ENCODE measurements at places on chromosomes 1 and 21. TPM values are rescaled to one million over a fixed set of nuclear protein-coding genes. Genes with fewer than 3 reads are reported as not detected.
A peak's percentile ranks its signal among the peaks of the same experiment; 100 is the strongest.

Gene RASAL2
- 45.1 TPM for total RNA-seq

Gene KRTAP21-2
- not detected for total RNA-seq

Gene TMEM82
- total RNA-seq = not detected

Gene BMP8B
- 2.5 TPM for total RNA-seq

Gene RHCE
- total RNA-seq = not detected

Gene RAB42
- 0.95 TPM for total RNA-seq

Gene CLCNKB
- total RNA-seq = not detected

Gene RBM8A
- total RNA-seq = 37.8 TPM

Gene C21orf91
- 5.7 TPM for total RNA-seq

GRCh38 chr1:92910081-92910480 lies 51.2 kb downstream of the DIPK1A start:
- no peak for DNase-seq

DNA sequence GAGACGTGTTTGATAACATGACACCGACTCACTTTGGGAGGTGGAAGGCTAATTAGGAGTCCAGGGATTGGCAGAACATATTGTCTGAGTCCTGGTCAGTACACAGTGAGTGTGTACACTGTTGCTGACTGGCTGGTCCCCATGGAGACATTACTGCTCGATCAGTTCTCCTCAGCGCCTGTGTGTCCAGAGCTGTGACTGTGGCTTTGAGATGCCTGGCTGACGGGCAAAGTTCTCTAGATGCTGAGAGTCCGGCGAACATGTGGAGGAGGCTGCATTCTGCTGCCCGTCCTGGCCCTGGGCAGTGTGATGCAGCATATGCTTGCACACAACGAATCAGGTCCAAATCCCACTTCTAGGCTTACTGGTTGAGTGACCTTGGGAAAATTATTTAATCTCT lies 280.1 kb upstream of the ST6GALNAC5 start:
- DNase-seq = no peak

DNA sequence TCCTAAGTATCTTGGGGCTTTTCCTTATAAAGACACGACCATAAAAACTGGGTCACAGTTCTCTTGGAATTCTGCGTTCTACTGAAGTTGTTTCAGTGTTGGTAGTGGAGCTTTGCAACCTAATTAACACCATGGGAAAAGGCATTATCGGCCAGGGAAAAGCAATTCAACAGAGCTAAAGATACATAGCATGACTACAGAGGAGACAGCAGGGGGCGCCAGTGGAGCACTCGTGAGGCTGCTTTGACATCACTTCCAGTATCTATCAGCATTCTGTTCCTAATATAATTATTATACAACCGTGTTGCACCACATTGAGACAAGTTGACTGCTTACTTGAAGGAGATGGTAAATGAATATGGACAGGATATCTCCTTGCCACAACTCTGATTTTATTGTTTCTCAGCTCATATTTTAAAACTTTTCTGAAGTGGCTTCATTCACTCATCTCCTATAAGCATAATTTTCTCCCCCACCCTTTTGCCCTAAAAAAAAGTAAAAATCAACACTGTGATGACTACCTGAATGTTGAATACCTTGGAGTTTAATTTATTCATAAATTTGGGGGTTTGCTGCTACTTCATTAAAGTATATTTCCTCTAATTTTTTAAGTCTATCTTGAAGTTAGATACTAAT lies 39.4 kb downstream of the ZP4 start:
- no peak for DNase-seq

GRCh38 chr1:60425528-60425927 lies 352.0 kb upstream of the C1orf87 start:
- DNase-seq = no peak

DNA sequence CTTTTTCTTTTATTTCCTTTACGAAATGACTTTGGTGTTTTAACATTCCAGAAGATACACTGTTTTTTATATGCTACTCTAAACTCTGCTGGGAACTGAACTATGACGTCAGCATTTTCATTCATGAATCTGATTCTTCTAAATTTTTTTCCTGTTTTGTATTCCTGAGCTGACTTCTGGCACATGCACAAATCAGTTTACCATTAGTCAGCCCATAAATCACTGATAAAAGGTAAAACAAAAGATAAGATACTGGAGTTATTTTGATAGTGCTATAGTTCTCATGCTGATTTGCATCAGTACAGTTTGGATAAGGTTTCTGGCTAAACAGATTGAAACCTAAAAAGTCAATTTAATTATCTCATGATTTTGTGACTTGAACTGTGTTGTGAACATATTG lies 10.4 kb downstream of the CAMTA1 start:
- no peak for DNase-seq

DNA sequence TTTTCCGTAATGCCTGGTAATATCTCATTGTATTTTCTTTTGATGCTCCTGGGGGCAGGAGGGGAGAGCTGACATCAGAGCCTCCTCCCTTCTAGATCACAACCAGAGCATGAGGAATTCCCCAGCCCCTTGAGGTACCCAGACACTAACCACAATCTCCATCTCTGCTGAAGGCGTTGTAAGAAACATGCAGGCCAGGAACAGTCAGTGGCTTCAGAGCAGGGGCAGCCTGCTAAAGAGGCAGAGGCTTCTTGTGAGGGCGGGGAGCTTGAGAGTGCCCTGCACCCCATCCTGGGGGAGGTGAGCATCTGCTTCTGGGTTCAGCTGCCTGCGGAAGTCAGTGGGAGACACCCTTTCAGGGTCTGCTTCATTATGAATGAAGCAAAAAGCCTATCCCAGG lies 19.0 kb downstream of the MAPKAPK2 start:
- DNase-seq = no peak

- peak; percentile 30 for DNase-seq
These were observed 1.5 kb upstream of the COL16A1 start for GRCh38 chr1:31705080-31705866.

- no peak for DNase-seq
These were observed 20.0 kb upstream of the BCAR3 start for GRCh38 chr1:93701629-93702028.

DNA sequence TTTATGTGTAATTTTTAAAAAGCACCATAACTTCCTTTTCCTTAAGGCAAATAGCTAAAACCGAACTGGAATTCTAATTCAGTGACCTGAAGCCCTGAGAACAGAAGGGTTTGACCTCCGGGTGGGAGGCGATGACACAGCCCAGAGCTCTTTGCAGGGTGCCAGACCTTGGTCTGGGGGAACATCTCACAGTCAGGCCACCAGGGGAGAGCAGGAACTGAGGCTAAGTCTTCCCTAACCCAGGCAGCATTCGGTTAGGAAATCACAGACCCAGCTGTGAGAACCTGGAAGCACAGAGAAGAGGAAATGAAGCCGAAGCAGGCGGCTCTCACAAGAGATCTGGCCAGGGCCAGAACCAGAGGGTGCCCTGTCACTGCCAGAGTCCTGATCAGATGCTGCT lies 444.8 kb downstream of the TTLL7 start:
- no peak for DNase-seq

DNA sequence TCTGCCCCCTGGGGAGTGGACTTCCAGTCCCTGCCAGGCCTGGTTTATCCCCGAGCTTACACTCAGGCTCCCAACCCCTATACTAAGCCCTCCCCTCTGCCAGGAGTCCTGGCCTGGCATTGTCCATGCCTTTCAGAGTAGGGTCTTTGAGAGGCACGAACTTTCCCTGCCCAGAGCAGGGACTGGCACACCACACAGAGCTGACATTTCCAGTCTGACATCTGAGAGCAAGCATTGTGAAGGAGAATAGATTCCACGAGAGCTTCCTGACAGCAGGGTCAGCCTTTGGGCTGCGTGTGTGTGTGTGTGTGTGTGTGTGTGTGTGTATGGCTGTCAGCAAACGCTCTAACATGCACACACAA lies 59.5 kb upstream of the LAPTM5 start:
- no peak for DNase-seq

DNA sequence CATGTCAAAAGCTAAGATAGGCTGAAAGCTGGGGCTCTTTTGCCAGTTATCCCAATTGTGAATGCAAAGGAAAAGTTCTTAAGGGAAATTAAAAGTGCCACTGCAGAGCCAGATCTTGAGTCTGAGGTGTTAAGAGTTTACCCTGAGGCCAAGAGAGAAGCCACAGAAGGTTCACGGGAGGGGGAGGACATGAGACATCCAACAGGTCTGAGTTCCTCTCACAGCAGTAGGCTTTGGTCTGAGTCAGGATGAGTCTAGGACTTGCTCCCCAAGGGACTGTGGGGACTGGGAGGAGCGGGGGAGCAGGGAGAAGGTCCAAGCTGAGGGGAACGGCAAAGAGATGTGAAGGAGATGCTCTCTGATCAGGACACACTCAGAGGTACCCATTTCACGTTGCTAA lies 411.2 kb upstream of the CAMK1G start:
- no peak for DNase-seq

DNA sequence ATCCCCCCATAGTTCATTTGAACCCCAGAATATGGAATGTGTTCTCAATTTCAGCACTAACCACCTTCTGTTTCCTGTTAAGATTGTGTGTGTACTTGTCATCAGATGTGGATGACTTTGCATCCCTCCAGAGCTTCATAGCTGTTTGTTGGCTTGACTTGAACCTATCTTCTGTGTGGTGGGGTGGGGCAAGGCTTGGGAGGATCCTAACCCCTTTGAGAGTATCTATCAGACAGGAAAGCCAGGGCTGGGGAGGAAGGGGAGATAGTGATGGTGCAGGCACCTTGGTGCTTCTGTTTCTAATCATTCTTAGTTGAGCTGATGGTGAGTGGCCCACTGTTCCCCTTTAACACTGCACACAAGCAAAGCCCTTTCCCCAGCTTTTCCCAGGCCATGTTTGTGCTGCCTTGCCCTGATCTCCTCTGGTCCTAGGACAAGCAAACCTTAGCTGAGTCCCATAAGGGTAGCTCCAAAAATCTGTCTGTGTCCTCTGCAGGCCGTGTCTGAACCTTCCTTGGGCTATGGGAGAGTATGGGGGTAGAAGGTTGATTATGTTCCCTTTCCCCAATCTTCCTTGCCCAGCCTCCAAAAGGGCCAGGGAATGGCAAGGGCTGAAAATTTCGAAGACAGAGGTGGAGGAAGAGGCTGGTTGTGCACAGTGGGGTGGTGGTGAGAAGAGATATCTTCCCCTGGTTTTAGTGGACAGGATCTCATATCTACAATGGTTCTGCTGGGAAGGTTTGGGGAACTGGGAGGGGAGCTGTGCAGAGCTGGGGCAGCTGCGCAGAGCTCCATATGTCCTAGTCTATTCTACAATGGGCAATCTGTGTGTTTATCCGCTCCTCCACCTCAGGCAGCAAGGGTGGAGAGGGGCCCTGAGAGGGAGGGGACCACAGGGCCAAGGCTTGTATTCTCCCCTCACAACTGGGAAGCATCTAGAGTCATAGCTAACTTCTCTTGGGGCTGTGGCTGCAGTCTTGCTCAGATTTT lies 1.4 kb downstream of the NHLH1 start:
- DNase-seq = no peak

- no peak for DNase-seq
These were observed 54.3 kb downstream of the ZSWIM5 start for GRCh38 chr1:45152126-45152525.

DNA sequence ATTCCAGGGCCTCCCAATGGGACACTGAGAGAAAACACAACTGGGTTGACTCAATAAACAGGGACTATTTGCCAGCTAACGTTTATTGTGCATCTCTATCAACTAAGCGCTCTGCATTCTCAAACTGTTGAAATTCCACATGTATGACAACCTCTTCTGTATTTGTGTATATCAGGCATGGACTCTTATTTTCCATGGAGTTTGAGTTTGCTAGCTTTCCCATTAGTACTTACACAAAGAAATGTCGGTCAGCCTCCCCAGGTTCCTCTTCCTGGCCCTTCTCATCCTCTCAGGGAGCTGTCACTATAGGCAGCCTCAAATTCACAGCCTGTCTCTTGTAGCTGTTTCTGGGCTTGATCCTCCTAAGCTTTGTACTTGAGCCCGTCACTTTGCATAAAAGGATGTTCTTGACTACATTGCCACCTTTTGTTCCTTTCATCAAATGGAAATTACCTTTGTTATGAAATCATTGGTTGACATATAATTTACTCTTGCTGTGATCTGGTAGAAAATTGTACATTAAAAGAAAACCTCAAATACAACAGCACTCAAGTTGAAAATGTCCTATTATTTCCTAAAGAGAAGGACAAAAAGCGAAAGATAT lies 60.0 kb upstream of the NTPCR start:
- DNase-seq = no peak

- no peak for DNase-seq
These were observed 738.4 kb upstream of the RGS18 start for GRCh38 chr1:191419842-191420241.

GRCh38 chr1:85296980-85297379 lies 20.5 kb upstream of the BCL10 start:
- DNase-seq = no peak

GRCh38 chr1:63799307-63799706 lies 25.5 kb downstream of the ROR1 start:
- no peak for DNase-seq

- DNase-seq = no peak
These were observed 280.3 kb downstream of the HMCN1 start for GRCh38 chr1:186014370-186015037.

DNA sequence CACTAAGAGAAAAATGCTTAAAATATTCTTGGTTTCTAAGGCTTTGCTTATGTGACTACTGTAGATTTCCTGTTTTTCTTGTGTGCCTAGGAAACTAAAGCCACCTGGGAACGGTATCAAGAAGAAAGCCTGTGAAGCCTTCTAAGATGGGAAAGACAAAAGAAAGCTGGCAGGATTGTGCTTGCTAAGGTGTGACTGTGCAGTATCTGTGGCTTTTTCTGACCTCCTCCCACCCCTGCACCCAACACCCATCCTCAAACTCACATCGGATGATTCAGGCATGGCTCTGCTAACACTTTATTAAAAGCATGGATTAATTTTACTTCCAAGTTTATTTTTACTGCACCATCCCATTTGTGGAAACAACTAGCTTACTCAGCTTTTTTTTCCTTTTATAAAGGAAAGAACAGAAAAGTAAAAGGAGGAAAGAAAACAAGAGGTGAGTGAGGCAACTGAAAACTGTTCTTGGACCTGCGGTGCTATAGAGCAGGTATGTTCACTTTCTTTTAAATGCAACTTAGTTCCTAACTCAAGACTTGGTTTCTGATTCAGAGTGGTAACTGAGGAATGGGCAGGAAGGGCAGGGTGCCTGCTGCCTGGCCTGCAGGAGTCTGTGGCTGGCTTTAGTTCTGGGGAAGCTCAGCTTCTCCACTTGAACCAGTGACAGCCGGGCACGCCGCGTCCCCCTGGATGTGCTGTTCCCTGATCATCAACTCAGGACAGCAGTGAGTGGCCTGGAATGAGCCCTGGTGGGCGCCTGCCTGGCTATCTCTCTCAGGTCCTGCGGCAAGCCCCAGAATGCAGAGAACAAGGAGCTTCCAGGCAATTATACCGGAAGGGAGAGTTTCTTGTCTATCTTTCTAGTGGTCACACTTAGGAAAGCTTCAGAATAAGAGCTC lies at the start of gene GBP6:
TSS of gene GBP6 (plus strand) at position 422 of the 899 bp plus-strand sequence. CDS start 4,493 bp downstream, outside the sequence.
- DNase-seq = no peak

GRCh38 chr1:67723126-67723525 lies 38.1 kb downstream of the GADD45A start:
- DNase-seq = no peak

- DNase-seq = no peak
These were observed 589.7 kb downstream of the PTPRU start for GRCh38 chr1:29825941-29826415.
